Anterior cingulate cortex (tissue), 58 donors: ENCODE measurements at places on chromosomes 13 and 19.
A peak's percentile ranks its signal among the peaks of the same experiment; 100 is the strongest.

GRCh38 chr19:57559008-57559403 is 657 bp downstream of the ZNF550 start:
- no peak for DNase-seq

DNA sequence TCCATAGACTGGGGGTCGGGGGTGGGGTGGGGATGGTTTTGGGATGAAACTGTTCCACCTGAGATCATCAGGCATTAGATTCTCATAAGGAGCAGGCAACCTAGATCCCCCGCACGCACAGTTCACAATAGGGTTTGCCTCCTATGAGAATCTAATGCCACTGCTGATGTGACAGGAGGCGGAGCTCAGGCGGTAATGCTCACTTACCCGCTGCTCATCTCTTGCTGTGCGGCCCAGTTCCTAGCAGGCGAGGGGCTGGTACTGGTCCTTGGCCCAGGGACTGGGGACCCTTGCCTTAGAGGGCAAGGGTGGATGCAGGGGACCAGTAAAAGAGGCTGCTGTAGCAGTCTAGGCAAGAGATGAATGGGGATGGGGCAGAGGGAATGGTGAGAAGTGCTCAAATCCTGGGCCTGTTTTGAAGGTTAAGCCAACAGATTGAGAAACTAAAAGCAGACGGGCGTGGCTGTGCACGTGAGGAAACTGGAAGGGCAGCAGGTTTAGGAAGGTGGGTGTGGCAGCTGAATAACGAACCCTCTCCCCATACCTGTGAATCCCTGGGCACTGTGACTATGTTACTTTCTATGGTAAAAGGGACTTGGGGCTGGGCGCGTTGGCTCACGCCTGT is 1.5 kb upstream of the ERICH4 start:
- no peak for DNase-seq

DNA sequence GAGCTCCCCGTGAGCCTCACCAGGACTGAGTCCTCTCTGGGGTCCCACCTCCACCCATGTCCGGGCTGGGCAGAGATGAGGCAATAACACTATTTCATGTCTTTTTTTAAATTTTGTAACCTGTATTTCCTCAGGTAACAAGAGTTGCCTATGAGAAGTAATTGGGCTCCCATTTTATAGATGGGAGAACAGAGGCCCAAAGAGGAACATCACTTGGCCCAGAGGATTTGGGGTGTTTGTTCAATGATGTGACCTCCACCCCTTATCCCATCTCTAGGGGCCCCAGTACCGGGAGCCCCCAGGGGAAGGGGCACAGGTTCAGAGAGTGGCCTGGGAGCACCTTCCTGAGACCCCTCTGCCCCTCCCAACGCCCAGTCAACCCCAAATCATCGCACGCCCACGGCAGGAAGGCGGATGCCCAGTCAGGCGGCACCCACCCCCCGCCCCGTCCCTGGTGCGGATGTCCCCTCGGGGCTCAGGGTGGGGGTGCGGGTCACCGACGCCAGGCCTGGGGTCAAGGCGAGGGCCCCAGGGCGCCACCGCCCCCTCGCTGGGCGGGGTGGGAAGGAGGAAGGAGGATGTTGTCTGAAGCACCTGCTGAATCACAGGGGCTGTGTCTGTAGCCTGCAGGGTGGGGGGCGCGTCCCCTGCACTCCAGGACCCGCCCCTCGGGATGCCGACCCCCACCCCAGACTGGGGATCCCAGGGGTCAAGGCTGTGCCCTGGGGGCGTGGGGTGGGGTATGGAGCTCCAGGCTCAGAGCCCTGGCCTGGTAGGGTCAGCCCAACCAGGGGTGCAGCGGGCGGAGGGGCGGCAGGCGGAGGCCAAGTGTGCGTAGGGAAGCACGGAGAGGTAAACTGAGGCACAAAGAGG is 9.0 kb upstream of the CIRBP start:
- no peak for DNase-seq

DNA sequence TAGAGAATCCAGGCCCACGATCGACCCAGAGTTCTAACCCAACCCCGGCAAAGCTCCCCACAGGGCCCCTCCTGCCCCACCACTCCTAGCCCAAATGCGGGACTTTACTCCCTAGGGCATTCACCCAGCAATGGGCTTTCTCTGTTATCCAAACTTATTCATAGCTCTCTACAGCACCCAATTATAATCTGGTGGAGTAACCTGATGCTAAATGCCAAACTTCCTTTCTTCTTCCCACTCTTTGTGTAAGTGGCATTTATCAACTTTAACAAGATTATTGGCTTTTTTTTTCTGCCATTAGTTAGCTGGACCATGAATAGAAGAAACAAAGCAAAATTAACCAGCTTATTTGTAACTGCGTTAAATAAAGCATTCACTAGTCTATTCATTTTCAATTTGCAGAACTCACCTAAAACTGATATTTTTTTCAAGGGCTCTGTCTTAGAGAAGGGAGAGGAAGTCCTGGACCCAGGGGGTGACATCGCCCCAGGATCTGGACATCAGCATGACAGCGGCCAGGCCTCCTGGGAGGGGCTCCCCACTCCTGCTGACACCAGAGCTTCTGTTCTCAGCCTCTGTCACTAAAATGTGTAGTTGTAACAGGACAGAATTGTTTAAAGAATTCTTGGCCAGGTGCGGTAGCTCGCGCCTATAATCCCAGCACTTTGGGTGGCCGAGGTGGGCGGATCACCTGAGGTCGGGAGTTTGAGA is 1.5 kb downstream of the FAM124A start:
- DNase-seq: no peak

DNA sequence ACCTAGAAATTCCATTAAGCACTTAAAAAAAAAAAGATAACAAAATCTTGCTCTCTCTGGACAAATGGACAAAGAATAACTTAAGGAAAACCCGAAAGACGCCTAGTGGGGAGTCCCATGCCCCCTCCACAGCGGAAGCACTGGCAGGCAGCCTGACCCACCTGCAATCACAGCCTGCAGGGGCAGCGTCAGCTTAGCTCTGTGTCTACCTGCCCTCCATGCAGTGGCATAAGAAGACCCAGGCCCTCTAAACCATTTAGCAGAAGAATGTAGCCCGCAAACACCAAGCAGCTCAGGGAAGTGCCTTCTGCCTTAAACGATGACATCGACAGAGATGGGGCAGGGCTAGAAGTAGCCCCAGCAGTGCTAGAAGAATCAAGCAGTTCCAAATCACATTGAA is 36.0 kb downstream of the KCTD15 start:
- DNase-seq: no peak

GRCh38 chr19:648305-648704 is 8.6 kb downstream of the FGF22 start:
- DNase-seq: no peak

GRCh38 chr13:33487575-33488243 is 202.2 kb upstream of the STARD13 start:
- DNase-seq: no peak

- no peak for DNase-seq
Observed at GRCh38 chr13:94028650-94029049, 450.8 kb downstream of the DCT start.

DNA sequence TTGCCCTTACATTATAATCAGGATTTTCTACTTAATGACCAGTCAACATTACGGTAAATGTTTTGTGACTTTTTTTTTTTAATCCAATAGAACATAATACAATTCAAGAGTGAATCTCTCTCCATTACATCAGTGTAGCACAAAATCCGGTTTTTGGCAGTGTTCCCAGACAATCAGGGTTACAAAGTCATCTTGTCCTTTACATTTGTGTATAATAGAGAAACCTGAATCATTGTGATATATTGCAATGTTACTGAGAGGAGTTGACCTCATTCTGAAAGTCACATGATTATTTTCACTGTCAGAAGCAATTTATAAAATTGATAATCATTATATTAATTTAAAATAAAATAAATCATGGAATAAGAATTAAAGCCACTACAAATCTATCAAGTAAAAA is 1346.0 kb upstream of the SPRY2 start:
- DNase-seq: no peak

DNA sequence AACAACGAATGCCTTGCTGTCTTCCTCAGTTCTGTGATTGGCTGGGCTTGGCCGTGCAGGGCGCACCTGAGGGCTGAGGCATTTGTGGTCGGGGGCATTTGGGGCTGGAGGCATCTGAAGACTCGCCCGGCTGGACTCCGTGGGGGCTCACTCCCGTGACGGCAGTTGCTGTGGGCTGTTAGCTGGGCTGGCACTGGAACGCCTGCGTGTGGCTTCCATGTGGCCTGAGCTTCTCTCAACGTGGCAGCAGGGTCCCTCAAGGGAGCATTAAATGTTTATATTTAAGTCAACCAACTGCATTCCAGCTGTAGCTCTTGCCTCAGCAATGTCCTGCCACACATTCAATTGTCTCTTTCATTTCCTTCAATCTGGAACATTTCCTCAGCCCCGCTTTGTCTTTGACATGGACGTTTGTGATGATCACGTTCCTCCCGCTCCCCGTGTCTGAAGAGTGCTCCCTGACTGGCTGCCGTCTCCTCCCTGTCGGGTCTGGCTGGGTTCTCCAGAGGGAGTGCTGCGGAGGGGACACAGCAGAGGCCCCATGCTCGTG is 21.0 kb downstream of the CCDC8 start:
- no peak for DNase-seq

- DNase-seq: peak; percentile 25
Observed at GRCh38 chr19:43534816-43535761, 2.1 kb downstream of the ZNF575 start.

DNA sequence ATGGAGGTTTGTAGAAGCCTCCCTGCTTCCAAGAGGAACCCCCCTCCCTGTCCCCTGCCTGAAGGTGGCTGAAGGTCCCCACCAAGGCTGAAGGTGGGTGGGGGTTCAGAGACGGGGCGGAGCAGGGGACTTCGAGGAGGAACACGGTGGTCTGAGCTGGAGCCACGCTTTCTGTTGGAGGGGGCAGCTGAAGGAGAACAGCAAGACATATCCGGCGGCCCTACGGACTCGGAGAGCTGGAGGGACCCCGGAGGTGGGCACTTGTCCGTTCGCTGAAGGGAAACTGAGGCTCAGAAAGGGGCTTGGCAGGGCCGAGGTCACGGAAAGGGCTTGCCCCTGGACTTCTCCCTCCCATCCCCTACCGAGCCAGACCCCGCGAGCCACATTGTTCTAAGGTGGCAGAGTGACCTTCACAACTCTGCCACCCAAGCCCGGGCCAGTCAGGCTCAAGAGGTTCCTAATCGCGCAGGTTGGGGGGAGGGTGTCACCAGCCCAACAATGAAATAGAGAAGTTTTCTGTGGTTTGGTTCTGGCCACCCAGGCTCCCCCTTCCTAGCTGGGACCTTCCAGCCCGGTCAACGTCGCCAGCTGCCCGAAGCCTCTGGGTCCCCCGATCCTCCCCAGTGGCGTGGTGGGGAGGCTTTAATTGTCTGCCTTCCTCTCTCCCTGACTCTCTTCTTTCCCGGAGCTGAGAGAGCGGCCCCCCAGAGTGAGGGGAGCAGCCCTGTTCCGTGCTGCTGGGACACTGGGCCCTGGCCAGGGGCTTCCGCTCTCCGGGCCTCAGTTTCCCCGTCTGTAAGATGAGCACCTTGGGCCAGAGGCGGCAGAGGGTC is 15.5 kb upstream of the KCNN1 start:
- no peak for DNase-seq

- no peak for DNase-seq
Observed at GRCh38 chr19:7288977-7289376, 5.2 kb downstream of the INSR start.

GRCh38 chr19:49119411-49120324 is at the start of gene PPFIA3:
TSS of gene PPFIA3 (plus strand) at chr19:49119544. CDS start at chr19:49127874, 8,330 bp downstream.
- peak; percentile 50 for DNase-seq

DNA sequence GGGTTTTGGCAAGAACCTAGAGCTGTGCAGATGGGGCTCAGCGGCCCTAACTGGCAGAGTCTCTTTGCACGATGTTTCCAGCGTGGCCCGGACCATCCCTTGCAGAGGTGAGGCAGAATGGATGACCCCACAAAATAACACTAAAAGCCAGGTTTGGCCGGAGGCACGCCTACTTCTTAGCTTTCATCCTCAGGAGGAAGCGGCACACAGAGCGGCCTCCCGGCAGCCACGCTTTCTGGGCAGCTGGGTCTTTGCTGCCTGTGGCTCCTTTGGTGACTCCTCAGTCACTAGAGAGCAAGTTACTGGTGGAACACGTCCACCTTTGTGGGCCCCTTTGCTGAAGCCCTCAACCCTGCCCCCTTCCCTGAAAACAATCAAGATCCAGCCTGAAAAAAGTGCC is 25.2 kb downstream of the TEX29 start:
- DNase-seq: no peak

- DNase-seq: no peak
Observed at GRCh38 chr13:99355267-99356011, 48.2 kb upstream of the GPR183 start.

DNA sequence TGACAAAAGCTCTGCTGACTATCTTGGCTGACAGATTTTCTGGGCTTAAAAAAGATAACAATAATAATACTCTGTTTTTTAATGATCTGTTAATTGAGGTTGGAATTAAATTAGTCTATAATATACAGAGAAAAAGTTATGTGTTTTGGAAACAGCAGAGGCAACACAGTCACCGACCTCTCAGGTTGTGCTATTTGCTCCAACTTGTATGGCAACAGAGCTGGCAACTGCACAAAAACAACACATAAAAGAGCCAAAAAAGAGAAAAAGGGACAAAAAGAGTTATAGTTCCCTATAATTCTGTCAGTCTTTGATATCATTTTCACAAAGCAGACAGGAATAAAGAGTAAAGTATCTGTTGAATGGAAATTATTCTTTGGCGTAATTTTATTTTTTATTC is 102.3 kb upstream of the POSTN start:
- DNase-seq: no peak

DNA sequence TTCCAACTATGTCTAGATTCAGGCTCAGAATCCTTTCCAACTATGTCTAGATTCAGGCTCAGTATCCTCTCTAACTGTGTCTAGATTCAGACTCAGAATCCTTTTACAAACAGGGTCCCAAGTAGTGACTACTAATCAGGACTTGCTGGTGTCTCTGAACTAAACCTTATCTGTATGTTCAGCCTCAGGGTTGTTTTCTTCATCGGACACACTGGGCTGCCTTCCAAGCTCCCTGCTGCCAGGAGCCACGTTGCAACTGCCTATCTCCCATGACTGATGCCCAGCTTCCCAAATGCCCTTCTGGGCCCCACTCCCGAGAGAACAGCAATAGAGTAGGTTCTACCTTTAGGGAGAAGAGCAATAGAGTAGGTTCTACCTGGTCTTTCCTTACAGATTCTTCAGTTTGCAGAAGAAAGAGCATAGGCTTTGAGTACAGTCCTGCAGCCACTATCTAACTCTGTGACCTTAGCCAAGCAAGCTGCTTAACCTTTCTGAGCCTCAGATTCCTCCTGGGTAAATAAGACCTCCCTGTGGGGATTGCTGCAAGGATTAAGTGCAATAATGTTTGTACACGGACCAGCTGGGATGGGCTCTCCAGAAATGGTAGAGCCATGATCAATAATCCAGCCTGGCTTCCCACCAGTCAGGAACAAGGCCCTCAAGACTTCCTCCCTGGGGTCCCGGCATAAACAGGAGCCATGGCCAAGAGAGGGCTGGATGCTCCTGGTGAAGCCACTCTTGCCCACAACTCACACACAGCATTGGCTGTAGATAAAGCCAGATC is 61.5 kb downstream of the ZIC5 start:
- no peak for DNase-seq

GRCh38 chr19:53903055-53903680 is 5.9 kb upstream of the CACNG7 start:
- no peak for DNase-seq

- DNase-seq: no peak
Observed at GRCh38 chr13:39378306-39378705, 224.7 kb downstream of the LHFPL6 start.

- no peak for DNase-seq
Observed at GRCh38 chr13:77515785-77516184, 19.7 kb upstream of the SCEL start.

GRCh38 chr19:33402421-33403220 is 29.1 kb downstream of the CEBPG start:
- no peak for DNase-seq

- no peak for DNase-seq
Observed at GRCh38 chr19:2307518-2308012, 389 bp downstream of the LINGO3 start.
